Spinal cord (tissue), 10 donors: ENCODE measurements at places on chromosomes 7 and 10. TPM values are rescaled to one million over a fixed set of nuclear protein-coding genes. Genes with fewer than 3 reads are reported as not detected.

GRCh38 chr10:132360766-132361447 lies 28.9 kb downstream of the LRRC27 start:
- DNase-seq, result no peak
- H3K4me3 ChIP-seq, result no peak overlapping the region
- peaks cover 77% of the 10 kb centered on the region for H3K36me3 ChIP-seq

DNA sequence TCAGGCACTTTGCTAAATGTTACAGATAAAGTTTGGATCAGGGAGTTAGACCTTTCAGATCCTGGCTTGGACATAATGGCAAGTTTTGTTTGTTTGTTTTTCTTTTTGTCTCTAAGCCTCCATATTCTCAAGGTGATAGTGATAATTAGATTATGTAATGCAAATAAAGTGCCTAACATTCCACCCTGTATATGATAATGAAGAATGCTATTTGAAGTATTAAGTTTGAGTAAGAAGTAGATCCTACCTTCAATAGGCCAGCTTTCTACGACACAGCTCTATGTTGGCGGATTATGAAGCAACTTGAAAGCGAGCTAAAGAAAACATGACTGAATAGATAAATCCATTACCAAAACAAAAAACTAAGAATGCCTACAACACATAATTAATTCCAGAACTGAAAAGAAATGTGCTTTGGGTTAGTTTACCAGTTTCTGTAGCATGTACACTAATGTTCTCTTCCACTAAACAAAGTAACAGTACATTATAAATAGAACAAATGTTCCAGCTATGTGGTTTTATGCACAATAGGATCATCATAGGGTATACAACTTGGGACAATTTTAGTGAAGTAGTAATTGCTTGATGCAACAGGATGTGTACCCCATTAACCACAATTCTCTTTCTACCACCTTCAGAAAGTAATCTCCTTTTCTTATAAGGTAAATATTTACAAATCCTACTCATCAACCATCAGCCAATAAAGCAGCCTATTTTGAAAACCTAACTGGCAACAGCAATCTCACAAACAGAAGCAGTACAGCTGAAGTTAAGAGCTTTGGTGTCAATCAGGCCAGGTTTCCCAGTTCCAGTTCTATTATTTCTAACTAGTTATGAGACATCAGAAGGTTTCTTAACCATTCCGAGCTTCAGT lies 1.5 kb downstream of the SEM1 start:
- H3K36me3 ChIP-seq, result no peaks in the 10 kb centered on the region
- DNase-seq, result no peak
- peaks cover 3% of the 10 kb centered on the region for H3K4me1 ChIP-seq
- peak overlapping the region; percentile 16 for H3K4me3 ChIP-seq
- H3K27ac ChIP-seq, result no peak overlapping the region
- H3K27me3 ChIP-seq, result no peaks in the 10 kb centered on the region

DNA sequence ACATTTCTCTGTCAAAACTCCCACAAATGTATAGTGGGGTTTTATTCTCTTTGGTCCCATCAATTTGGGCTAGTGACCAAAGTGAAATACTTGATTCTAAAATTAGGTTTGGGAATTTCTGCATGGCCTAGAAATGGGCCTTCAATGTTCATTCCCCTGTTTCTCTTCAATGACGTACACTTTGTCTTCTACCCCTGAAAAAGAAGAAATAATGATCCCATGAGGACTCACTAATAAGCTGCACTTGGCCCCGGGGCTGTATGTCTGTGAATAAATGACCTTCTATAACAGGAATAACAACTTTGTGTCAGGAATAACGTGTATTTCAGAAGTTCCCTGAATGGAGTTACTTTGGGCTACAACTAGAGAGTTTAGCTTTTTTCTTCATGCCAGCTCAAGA lies 20.2 kb downstream of the OR6B1 start:
- no peak overlapping the region for H3K27ac ChIP-seq
- no peaks in the 10 kb centered on the region for H3K4me1 ChIP-seq
- H3K27me3 ChIP-seq, result no peaks in the 10 kb centered on the region

THNSL1 gene
- total RNA-seq, result 8.7 TPM

MKX gene
- 6.6 TPM for total RNA-seq

DNA sequence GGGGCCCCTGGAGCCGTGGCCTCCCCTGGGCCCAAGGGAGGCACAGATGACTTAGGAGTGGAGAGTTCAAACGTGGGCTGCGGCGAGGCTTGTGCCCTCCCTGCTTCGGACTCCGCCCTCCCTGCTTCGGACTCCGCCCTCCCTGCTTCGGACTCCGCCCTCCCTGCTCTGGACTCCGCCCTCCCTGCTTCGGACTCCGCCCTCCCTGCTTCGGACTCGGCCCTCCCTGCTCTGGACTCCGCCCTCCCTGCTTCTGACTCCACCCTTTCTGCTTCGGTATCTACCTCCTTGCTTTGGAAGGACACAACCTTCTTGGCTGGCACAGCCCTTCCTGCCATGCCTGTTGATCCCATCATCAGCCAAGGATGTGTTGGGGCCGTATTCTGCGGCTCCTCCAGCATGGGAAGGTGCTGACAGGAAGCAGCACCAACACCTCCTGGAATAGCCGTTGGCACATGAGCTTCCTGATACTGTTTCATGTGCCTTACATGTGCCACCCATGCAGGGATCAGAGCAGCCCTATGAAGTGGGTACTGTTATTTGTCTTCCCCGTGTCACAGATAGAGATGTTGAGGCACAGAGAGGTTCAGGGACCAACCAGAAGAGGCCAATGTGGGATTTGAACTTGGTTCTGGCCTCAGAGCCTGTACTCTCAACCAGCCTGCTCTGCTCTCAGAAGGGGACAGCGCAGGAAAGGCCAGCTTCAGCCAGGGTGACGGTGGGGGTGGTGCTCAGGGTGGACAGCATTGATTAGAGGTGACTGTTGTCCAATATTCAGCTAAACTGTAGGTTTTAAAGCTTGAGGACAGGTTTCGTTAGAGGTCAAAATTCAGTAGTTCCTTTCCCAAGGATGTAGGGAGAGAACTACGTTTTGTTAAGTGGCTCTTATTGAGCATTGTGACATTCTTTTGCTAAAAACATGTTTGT lies 114.5 kb downstream of the NKX6-2 start:
- no peak for DNase-seq
- H3K27me3 ChIP-seq, result peaks cover under 1% of the 10 kb centered on the region
- no peak overlapping the region for H3K27ac ChIP-seq
- H3K36me3 ChIP-seq, result peaks cover 15% of the 10 kb centered on the region
- H3K4me3 ChIP-seq, result no peak overlapping the region
- H3K4me1 ChIP-seq, result peaks cover 22% of the 10 kb centered on the region

- peaks cover 7% of the 10 kb centered on the region for H3K4me1 ChIP-seq
- H3K36me3 ChIP-seq, result no peaks in the 10 kb centered on the region
- no peaks in the 10 kb centered on the region for H3K27me3 ChIP-seq
- no peak overlapping the region for H3K27ac ChIP-seq
Measured at GRCh38 chr7:44880317-44881018, 4.9 kb downstream of the PURB start.
